ENCODE measurements at places on chromosomes 4 and X.

GRCh38 chr4:35802644-35803043 is 441.7 kb downstream of the ARAP2 start:
- DNase-seq: no peak

GRCh38 chrX:135707880-135708279 is 5.6 kb upstream of the CT45A1 start:
- no peak for DNase-seq

DNA sequence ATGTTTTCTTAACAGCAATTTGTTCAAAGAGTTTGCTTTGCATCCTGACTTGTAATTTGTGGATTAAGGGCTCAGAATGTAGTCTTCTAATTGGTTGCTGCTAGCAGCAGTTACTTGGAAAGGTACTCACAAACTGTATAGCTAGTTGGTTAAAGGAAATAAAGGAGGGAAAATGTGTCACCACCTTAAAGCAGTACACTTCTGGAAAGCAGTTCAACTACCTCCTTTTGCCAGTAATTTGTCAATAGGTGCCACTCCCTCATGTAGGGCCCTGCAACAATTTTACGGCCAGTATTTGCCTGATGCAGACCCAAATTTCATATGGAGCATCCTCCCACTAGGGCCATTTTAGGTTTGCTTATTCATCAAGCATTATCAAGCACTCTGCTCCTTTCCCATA is 20.8 kb downstream of the AMOT start:
- DNase-seq: no peak

GRCh38 chr4:85510632-85510984 is 35.7 kb downstream of the ARHGAP24 start:
- no peak for DNase-seq
